ENCODE measurements at places on chromosomes 12 and 14. TPM values are rescaled to one million over a fixed set of nuclear protein-coding genes. Genes with fewer than 3 reads are reported as not detected.

GRCh38 chr12:24023081-24023480 is 73.6 kb upstream of the SOX5 start:
- no peak overlapping the region for H3K4me3 ChIP-seq
- no peak overlapping the region for H3K27ac ChIP-seq
- H3K27me3 ChIP-seq: no peaks in the 10 kb centered on the region
- no peak for DNase-seq
- no peaks in the 10 kb centered on the region for H3K4me1 ChIP-seq

- peak overlapping the region; percentile 15 for H3K27ac ChIP-seq
- H3K36me3 ChIP-seq: no peaks in the 10 kb centered on the region
- H3K4me3 ChIP-seq: no peak overlapping the region
- H3K4me1 ChIP-seq: no peaks in the 10 kb centered on the region
- DNase-seq: no peak
- H3K27me3 ChIP-seq: no peaks in the 10 kb centered on the region
Observed at GRCh38 chr12:8675591-8676036, 13.0 kb upstream of the MFAP5 start.

GRCh38 chr14:104223101-104224041 is 85.0 kb downstream of the KIF26A start:
- H3K27me3 ChIP-seq: peaks cover 18% of the 10 kb centered on the region
- no peaks in the 10 kb centered on the region for H3K4me1 ChIP-seq

- H3K27me3 ChIP-seq: peaks cover 3% of the 10 kb centered on the region
- no peak overlapping the region for H3K27ac ChIP-seq
- no peaks in the 10 kb centered on the region for H3K36me3 ChIP-seq
- no peak for DNase-seq
- no peaks in the 10 kb centered on the region for H3K4me1 ChIP-seq
Observed at GRCh38 chr12:114274131-114274530, 131.8 kb downstream of the TBX5 start.

GRCh38 chr12:68481181-68481941 is 129.3 kb upstream of the RAP1B start:
- H3K27me3 ChIP-seq: no peaks in the 10 kb centered on the region
- no peak overlapping the region for H3K4me3 ChIP-seq
- no peak overlapping the region for H3K27ac ChIP-seq
- no peaks in the 10 kb centered on the region for H3K4me1 ChIP-seq
- no peak for DNase-seq

Gene GAS2L3
- total RNA-seq: 0.12 TPM

- no peak overlapping the region for H3K27ac ChIP-seq
- no peak overlapping the region for H3K4me3 ChIP-seq
- DNase-seq: no peak
Observed at GRCh38 chr12:66822961-66823360, 144.1 kb upstream of the GRIP1 start.

GRCh38 chr14:77059276-77059915 is 30.9 kb upstream of the IRF2BPL start:
- H3K36me3 ChIP-seq: no peaks in the 10 kb centered on the region
- H3K27ac ChIP-seq: peak overlapping the region; percentile 40

Gene PLEKHD1
- total RNA-seq: 0.10 TPM

DNA sequence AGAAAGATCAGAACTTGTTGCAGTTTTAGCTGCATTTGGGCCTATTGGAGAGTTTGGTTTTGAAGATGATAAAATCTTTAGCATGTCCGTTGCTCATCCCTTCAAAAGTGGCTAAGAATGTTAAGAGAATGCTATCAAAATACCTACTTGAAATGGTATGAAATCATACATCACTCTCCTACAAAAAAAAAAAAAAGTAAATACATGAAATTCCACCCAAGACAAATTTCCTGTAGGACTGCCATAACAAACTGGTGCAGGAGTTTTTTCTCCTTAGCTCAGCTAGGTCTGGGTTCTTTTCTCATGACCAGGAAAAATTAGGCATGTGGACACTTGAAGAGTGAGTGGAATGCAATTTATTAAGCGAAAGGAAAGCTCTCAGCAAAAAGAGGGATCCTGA is 15.9 kb upstream of the FAR2 start:
- no peak overlapping the region for H3K27ac ChIP-seq
- H3K4me1 ChIP-seq: no peaks in the 10 kb centered on the region
- no peak overlapping the region for H3K4me3 ChIP-seq
- H3K36me3 ChIP-seq: no peaks in the 10 kb centered on the region
- DNase-seq: no peak
